ENCODE measurements at places on chromosomes 7 and 10.

DNA sequence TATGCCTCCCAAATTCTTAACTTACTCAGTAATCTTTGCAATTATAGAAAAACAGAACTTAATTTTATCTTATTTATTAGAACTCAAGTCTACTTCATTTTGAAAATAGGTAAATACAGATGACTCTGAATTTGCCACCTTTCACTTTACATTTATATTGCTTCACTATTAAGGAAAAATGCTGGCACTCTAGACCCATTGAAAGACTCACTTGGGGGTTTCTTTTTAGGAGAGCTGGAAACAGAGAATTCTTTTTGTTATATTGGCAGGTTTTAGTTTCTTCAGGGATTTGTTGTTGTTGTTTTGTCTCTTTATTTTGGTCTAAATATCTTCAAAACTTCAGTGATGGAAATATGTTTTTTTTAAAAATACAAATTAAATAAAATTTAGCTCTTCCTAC lies 111.1 kb downstream of the RUNDC3B start:
- no peak for DNase-seq

DNA sequence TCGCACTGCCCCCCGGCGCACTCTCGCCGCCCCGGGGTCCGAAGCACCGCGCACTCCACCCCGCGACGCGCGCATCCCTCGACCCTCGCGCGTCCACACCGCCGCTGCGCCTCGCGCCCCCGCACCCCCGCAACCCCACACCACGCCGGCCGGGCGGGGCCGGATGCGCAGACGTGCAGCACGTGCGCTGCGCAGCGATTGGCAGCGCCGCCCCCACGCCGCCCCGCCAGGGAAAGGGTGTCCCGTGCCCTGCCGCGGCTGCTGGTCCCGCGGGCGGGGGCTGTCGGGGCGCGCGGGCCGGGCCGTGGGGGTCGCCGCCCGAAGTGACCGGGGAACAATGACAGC lies 53.7 kb upstream of the KDM7A start:
- DNase-seq, result peak; percentile 38

GRCh38 chr10:14652067-14652466 lies 122.6 kb downstream of the FAM107B start:
- DNase-seq, result no peak

GRCh38 chr10:83963446-83963845 lies 175.9 kb upstream of the GHITM start:
- DNase-seq, result no peak
